ENCODE measurements at places on chromosomes 3 and 15.
A peak's percentile ranks its signal among the peaks of the same experiment; 100 is the strongest.

- no peak for DNase-seq
These were observed 12.5 kb downstream of the ARPP21 start for GRCh38 chr3:35651851-35652250.

- no peak for DNase-seq
These were observed 1.7 kb downstream of the SEC13 start for GRCh38 chr3:10319251-10319650.

- peak; percentile 51 for DNase-seq
These were observed 104.1 kb downstream of the PGPEP1L start for GRCh38 chr15:98903377-98904018.

DNA sequence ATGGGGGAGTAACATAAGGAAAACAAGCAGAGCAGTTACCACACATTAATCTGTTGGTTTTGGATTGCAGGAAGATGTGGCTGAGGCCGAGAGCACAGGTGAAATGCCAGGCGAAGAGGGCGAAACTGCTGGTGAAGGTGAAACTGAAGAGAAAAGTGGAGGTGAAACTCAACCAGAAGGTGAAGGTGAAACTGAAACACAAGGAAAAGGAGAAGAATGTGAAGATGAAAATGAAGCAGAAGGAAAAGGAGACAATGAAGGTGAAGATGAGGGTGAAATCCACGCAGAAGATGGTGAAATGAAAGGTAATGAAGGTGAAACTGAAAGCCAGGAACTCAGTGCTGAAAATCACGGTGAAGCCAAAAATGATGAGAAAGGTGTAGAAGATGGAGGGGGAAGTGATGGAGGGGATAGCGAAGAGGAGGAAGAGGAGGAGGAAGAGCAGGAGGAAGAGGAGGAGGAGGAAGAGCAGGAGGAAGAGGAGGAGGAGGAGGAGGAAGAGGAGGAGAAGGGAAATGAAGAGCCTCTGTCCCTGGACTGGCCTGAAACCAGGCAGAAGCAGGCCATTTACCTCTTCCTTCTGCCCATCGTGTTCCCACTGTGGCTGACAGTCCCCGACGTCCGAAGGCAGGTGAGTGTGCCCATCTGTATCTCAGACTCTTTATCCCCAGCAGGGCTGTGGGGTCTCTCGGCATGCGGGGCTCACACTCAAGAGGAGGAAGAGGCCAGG is 28.7 kb downstream of the SLC24A1 start:
- DNase-seq = no peak

GRCh38 chr3:157857440-157857839 is 248.8 kb downstream of the SHOX2 start:
- no peak for DNase-seq

DNA sequence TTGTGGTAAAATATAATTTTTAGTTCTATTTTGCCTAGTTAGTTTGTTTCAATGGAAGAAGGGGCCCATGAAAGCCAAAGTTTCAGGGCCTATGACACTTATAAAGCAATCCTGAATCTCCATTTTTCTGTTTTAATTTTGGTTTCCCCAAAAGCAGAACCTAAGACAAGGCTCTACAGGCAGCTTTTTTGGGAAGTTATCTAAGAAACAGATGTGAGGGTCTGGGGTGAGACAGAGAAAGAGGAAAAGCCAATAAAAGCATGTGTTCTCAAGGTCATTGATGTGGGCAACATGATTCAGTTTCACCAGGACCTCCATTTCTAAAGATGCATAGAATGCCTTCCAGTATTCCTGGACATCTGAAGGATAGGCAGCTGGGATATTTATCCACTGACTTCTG is 598.5 kb downstream of the PDCD6IP start:
- no peak for DNase-seq

- DNase-seq = no peak
These were observed 64.9 kb upstream of the KBTBD8 start for GRCh38 chr3:66933233-66933632.

GRCh38 chr15:62050115-62050514 is 10.1 kb downstream of the VPS13C start:
- DNase-seq = no peak

DNA sequence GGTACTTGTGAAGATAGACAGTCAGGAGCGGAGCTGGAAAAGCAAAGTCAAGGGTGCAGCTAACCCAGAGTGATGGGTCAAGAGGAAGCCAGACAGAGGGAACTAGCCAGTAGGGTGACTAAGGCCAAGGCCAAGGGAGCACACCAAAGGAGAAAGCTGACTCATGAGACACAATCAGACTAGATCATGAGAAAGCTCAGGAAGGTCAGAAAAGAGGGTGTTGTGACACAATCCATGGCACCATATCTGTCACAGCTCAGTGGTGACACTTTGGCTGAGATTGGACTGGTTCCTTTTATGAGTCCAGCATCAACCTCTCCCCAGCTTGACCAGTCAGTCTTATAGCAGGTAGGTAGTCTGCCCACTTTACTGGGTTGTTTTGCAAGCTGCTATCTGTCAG is 22.2 kb downstream of the P2RY1 start:
- DNase-seq = no peak

DNA sequence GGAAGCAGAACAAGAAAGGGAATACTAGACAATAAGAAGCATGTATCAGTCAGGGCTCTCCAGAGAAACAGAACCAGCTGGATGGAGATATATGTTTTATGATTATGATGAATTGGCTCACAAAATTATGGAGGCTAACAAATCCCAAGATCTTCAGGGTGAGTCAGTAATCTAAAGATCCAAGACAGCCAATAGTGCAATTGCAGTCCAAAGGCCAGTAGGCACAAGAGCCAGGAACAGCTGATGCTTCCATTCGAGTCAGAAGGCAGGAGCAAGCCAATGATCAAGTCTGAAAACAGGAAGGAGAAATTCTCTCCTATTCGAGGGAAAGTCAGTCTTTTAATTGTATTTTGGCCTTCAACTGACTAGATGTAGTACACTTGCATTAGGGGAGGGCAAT is 164.9 kb upstream of the ST8SIA2 start:
- no peak for DNase-seq

GRCh38 chr3:112401617-112402016 is 68.7 kb downstream of the CD200 start:
- DNase-seq = no peak

GRCh38 chr3:111712294-111713167 is 117.4 kb upstream of the ZBED2 start:
- peak; percentile 29 for DNase-seq

GRCh38 chr3:31248563-31248992 is 284.1 kb upstream of the STT3B start:
- DNase-seq = no peak

GRCh38 chr3:51401735-51402134 is 10.7 kb downstream of the RBM15B start:
- DNase-seq = no peak

DNA sequence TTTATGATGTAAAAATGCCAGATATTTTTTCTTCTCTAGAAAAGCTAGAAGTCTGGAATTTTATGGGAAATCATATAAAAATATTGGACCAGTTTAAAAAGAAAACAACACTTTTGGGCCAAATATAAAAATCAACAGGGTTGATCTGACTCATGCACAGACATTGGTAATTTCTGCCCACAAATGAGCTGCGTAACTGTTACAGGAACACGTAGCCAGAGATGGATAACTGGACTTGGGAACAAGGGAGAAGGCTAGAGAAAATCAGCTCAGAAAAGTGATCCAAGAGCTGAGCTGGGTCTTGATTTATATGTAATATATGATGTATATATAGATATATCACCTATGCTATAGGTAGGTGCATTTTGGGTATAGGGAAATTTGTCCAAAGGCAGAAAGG is 36.8 kb upstream of the NAALADL2 start:
- no peak for DNase-seq

DNA sequence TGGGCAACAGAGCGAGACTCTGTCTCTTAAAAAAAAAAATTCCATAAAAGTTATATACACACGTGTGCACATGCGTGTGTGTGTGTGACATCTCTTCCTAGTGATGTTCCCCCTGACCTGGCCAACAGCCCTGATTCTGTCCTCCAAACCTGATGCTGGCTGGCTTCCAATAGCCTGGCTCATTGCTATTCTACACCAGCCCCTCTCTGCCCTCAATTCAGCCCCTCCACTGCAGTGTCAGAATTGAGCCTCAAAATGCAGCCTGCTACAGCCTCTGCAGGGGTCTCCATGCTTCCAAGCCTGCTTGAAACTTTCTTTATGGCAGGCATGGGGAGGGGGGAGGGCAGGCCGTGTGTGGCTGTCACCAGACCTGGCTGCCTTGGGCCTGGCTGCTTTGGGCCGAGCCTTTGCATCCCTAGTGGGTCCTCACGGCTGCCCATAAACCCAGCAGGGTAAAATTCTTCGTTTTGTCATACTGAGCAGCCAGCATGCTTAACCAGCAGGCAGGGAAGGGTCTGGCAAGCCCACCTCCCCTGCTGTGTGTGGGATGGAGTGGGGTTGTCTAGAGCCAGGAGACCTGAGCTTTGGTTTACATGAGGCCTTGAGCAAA is 22.7 kb upstream of the DOCK3 start:
- DNase-seq = no peak

DNA sequence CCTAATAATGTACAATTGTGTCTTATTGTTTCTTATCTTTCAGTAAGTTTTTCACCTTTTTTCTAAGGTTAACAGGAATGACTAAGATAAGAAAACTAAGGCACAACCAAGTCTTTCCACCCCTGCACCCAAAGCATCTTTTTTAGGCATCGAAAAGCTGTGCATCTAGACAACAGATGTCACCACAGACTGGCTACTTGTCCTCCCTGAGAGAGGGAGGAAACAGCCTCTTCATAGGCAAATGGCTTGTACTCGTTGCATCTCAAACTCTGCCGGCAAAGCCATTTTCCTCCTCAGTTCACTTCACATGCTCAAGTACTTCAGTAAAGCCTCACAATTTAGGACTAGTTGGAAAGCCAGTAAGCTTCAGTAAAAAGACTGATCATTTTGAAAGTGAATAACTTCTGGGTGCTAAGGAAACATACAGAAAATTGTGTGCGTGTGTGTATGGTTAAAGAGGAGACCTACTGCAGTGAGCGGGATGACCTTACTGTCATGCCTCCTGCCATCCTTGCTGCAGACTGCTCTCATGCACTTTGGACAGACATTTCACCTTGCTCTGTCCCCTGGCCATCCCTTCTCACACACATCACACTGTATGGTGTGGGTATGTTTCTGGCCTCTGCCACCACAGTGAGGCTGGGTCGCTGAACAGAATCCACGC is 36.5 kb upstream of the HACD2 start:
- no peak for DNase-seq

Data from AG08395 (cell line).